ENCODE measurements at places on chromosomes 2 and 18.

DNA sequence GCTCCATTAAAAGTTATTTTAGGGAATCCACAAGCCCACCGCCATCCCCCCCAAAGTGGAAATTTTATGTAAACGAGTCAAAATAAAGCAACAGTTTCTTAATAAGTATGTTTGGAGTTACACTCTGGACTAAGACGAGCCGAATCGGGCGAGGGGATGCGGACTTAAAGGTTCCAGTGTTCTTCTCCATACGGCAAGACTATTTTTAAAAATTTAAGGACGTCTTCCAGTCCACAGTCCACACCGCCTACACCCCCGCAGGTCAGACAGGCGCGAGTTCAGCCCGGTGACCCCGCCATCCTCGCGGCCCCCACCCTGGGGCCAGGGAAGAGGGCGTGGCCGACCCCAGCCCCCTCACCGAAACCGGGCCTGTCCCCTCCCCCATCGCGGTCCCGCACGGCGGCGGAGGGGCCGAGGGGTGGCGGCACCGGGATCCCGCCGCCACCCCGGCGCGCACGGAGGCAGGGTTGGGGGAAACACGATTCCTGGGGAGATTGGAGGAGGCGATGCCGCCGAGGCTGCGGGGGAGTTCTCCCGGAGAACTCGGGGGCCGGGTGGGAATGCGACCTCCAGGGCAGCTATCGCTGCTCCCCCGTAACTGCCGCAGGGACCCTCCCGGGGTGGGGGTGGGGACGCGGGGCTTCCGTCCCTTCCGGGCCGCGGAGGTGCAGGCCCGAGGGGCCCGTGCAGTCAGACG is 24.5 kb upstream of the SMAD7 start:
- DNase-seq, result no peak

- DNase-seq, result no peak
These were observed 281.1 kb upstream of the SLC14A2 start for GRCh38 chr18:45334191-45334590.

DNA sequence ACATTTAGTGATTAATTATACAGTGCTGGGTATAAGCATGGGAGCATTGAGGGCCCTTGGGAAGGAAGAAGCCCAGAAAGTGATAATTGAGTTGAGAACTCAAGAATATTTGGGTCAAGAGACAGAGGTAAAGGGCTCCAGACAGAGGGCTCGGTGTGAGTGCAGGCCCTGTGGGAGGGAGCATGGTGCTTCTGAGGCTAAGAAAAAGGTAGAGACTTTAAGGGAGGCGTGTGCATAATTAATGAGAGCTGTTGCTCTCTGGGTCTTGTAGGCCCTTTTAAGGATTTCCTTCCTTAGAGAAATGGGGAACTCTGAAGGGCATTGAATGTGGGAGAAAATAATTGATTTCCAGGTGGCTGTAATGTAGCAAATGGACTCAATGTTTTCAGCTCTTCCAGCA is 735.0 kb upstream of the POU3F3 start:
- DNase-seq, result no peak

GRCh38 chr2:126467367-126468054 is 188.4 kb upstream of the GYPC start:
- DNase-seq, result no peak

DNA sequence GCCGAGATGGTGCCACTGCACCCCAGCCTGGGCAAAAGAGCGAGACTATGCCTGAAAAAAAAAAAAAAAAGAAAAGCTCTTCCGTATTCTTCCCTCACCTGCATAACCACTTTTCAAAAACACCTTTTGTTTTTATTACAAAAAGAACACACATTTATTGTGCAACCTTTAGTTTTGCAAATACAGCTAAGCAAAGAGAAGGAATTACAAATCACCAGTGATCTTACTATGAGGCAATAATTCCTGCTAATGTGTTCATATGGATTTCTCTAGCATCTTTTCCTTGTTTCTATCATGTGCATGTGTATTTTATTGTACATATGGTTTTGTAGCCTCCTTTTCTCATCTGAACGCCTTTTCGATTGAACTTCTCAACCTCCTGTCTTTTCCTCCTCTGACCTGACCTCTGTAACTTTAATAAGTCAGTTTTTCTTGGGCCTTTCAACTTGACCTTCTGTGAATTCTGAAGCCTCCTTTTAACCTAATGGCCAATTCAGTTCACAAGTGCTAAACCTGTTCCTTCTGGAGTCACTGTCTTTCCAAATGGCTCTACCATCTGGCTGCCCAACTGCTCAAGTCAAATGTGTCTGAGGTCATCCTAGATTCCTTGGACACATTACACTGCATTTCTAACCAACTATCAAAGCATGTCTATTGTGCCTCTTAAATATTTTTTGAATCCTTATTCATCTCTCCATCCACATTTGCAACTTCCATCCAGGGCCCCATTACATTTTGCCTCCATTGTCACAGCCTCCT is 59.1 kb upstream of the DAPL1 start:
- no peak for DNase-seq

DNA sequence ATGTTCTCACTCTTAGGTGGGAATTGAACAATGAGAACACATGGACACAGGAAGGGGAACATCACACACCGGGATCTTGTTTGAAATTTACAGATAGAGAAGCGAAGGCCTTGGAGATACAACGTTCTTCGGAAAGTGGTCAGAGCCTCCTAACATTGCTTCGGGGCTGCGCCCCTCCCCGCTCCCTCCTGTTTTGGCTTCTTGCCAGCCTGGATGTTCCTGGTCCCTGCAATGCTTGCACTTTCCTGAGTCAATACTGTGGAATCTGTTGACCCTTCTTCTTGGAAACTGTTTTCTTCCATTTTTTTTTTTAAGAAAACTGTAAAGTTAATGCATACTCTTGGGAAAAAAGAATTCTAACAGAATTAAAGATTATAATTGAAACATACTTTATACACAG is 360.8 kb downstream of the SOCS6 start:
- DNase-seq, result no peak

DNA sequence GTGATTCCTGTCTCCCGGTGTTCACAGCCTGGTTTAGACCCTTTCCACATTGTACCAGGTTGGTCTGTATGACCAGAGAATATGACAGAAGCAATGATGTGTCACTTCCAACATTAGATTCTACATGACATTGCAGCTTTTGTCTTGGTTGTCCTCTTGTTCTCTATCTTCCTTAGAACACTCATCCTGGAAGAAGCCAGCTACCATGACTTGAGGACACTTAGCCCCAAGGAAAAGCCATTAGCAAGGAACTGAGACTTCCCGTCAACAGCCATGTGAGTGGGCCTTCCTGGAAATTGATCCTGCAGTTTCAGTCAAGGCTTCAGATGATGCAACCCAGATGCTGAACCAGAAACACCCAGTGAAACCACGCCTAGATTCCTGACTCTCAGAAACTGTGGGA is 143.3 kb downstream of the MREG start:
- no peak for DNase-seq

GRCh38 chr2:30756971-30757370 is 50.3 kb downstream of the CAPN13 start:
- DNase-seq, result no peak

GRCh38 chr2:84613082-84613481 is 96.8 kb downstream of the DNAH6 start:
- DNase-seq, result no peak

GRCh38 chr18:12844391-12844790 is 39.6 kb downstream of the PTPN2 start:
- no peak for DNase-seq

DNA sequence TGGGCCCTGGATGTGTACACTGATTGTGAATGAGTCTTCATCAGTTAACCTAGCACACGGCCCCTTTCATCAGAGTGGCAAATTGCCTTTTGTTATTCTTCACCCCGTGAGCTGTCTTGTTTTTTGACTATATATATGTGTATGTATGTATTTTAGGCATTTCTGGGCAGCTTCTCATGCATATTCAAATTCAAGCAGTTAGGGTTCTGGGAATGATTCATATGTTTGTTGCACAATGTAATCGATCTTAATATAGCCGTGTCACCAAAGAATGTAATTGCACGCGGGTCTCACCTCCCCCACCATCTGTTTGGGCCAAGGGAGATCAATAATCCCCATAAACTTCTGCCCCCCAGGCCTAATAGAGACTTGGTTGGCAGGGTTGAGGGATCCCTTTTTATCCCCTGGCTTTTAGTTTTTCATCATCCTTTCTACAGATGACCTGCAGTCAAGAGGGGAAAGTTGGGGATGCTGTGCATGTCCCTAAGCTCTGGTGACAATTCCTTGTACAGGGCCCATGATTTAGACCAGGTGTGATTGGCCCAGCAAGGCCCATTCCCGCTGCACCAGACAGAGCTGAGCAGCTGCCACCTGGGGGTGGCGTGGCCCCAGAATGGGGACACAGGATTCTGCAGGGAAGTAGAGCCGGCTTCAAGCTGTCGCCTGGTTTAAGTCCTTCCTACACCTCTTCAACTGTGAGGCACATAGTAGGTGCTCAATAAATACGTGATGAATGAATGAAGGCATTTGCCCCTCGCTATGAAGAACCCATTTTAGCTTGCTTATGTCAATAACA is 19.2 kb downstream of the KCNF1 start:
- no peak for DNase-seq

DNA sequence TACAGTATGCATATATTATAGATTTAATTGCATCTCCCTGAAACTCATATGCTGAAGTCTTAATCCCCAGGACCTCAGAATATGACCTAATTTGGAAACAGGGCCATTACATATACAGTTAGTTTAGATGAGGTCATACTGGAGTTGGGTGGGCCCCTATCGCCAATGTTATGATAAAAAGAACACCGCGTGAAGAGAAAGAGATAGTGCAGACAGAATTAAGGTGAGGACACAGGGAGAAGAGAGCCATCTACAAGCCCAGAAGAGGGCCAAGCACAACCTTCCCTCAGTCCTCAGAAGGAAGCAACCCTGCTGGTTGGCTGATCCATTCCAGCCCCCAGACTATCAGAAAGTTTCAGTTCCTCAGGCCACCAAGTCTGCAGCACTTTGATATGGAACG is 311.9 kb upstream of the RAB6C start:
- DNase-seq, result no peak

DNA sequence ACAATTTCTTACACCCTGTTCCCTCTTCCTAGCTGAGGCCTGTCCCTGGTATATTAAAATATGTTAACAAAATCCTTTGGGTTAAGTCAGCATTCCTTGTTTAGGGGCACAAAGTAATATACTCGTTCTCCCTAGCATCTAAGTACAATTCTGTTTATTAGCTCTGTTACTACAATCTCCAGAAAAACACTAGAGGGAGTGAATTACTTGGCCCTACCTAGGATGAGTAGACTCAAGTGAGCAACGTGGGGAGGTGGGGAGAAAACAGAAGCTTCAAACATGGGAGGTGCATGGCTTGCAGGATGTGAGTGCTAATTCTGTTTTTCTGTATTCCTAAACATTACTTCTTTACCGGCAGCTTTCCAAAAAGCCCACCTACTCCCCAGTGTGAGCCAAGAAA is 89.7 kb downstream of the FSIP2 start:
- DNase-seq, result no peak

Data from left forelimb (tissue), 1 donor.